Cortex of kidney (tissue), 1 donor: ENCODE measurements at places on chromosomes 7 and 10.

DNA sequence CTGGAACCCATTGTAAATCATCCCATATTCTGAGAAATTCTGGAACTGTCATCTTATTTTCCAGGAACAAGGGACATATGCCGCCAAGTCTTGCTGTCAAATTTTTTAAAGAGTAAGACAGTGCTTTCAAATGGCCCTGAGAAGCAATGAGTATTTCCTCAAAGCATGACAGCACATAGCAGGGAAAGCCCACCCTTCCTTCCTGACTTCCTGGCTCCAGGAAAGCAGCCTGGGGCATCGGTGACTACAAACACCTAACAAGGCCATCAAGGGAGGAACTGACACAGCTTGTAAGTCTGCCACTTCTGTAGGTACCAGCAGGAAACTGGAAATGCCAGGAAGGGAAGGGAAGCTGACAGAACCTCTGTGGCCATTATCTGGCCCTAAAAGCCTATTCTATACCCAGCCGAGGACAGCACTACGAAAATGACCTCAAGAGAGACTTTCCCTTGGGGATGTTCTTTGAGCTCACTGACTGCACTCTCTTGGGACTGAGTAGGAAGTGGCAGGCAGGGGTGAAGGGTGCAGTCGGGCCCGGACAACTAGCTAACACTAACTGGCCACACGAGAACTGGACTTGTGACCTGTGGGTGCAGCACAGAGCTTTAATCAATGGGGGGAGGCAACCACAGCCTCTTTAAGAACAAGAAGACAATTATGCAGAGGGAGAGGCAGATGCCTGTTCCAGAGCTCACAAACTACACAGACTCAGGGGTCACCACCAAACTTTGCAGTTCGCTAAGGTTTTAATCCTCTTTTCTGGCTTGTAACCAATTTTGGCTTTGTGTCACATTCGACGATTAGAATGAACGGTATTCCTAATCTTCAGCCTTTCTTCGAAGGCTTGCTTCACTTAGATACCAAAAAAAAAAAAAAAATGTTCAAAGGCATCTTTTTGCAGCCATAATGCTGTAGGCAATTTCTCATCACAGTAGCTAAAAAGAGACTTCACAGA is 52.0 kb downstream of the GRB10 start:
- no peak for DNase-seq

DNA sequence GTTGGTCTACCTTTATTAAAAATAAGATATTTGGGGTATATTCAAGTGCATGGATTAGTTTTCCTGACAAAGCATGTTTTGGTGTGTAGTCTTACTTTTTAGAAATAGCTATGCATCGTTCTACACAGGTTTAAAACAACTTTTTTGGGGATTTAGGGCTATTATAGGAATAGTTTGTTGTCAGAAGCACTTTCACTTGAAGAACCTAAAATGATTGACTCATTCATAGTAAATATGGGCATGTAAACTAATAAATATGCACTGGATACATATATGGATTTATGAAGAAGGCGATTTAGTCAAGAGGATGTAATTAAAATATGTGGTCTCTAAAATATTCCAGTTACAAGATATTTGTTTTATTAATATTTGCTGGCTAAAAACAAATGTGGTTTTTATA is 2.0 kb downstream of the ARL4A start:
- no peak for DNase-seq

GRCh38 chr7:131231381-131232220 is 96.1 kb upstream of the MKLN1 start:
- DNase-seq, result no peak

- DNase-seq, result no peak
These were observed 28.3 kb downstream of the CCM2 start for GRCh38 chr7:45028138-45028919.

DNA sequence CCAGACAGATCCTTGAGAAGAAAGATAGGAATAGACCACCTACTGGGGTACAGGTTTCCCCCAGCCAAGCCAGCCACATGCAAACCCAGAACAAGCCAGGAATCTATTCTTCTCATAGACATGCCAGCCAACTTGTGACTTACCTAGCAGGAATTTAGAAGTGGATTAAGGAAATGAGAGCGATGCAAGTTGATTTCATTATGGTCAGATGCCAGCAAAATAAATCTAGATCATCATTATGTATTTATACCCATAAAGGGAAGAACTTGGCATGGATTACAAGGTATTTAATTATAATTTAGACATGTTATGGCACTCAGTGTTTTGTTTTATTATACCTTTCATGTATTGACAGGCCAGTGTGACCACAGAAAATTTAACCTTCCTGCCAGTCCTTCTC is 32.8 kb downstream of the SLC35G1 start:
- no peak for DNase-seq

GRCh38 chr7:151468217-151469018 is 28.5 kb upstream of the CRYGN start:
- no peak for DNase-seq

- DNase-seq, result no peak
These were observed 8.0 kb upstream of the BEND7 start for GRCh38 chr10:13536674-13537366.

GRCh38 chr7:46752881-46753366 is 829.0 kb downstream of the TNS3 start:
- no peak for DNase-seq

GRCh38 chr10:117264782-117265181 is 23.9 kb downstream of the SLC18A2 start:
- no peak for DNase-seq

- no peak for DNase-seq
These were observed 24.8 kb downstream of the TBC1D12 start for GRCh38 chr10:94427166-94427565.

- no peak for DNase-seq
These were observed 21.8 kb upstream of the EIF5AL1 start for GRCh38 chr10:79490400-79491142.

- no peak for DNase-seq
These were observed 7.5 kb downstream of the FBH1 start for GRCh38 chr10:5897504-5897903.

DNA sequence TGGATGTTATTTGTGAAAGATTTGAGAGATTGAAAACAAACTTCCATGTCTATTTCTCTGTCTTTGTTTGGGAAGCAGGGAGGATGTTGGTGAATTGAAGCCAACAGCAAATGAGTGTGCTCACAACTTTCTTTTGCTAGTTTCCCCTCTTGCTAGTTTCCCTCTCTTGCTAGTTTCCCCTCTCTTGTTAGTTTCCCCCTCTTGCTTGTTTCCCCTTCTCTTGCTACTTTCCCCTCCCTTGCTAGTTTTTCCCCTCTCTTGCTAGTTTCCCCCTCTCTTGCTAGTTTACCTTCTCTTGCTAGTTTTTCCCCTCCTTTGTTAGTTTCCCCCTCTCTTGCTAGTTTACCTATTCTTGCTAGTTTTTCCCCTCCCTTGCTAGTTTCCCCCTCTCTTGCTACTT is 613.3 kb downstream of the LRMDA start:
- DNase-seq, result no peak

DNA sequence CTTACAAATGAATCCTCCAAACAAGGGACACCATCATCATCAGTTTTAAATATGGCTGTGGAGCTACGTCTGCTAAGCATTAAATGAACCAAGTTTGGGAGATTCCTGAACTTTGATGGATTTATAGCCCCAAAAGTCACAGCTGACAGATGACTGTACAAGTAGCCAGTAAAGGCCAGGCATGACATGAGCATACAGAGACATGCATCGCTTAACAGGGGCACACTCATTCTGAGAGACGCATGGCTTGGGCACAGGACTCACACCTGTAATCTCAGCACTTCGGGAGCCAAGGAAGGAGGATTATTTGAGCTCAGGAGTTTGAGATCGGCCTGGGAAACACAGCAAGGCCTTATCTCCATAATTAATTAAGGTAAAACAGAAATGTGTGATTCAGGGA is 166.2 kb downstream of the PARD3 start:
- no peak for DNase-seq

DNA sequence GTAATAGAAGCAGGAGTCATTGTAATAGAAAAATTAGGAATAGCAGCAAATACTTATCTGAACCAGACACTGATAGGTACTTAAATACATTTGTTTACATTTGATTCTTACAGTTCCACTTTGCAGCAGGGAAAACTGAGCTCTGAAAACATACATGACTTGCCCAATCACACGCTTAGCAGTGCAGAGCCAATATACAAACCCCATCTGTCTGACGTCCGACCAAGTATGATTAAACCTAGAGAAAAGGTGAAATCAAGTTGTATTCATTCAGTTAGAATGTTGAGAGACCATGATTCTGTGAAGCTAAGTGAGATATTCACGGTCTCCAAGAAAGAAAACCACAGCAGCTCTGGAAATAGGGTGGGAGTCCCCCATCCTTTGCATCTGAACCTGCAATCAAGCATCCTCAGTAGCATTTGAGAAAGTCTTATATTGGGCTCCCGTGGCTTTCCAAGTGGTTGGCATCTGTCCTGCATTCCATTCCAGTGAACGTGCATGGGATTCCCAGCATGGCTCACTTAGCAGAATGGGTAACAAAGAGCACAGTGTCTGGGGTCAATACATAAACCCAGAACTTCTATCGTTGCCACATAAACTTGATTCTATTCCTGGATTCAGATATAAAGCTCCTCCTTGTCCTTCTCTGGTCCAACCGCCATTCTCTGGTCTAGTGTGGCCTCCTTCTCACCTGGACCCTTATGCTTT is 148.7 kb upstream of the RSU1 start:
- no peak for DNase-seq

DNA sequence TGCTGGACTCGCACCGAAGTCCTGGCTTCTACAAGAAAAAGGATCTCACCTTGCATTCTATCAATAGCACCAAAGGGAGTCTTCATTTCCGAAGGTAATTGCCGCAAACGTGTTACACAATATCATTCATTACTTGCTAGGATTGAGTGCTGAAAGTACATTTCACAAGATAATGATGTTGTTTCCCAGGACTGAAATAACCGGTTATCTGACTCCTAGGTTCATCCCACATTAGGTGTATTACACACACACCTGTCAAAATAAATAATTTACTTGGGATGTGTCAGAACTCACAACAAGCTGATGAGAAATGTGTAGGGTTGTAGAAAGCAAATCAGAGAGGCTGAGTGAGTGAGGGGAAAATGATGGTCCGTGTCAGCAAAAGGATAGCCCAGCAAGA is 219.4 kb upstream of the RHOBTB1 start:
- no peak for DNase-seq

GRCh38 chr7:30782690-30783089 is 11.5 kb downstream of the MINDY4 start:
- no peak for DNase-seq

DNA sequence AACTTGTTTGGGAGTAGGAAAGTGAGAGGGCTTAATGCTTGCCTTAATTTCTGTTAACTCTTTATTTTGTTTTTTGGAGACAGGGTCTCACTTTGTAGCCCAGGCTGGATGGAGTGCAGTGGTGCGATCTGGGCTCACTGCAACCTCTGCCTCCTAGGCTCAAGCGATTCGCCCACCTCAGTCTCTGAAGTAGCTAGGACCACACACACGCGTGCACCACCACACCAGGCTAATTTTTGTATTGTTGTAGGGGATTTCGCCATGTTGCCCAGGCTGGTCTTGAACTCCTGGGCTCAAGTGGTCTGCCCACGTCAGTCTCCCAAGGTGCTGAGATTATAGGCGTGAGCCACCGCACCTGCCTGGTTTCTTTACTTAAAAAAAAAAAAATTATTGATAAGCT is 1.9 kb downstream of the PPP2R2D start:
- no peak for DNase-seq

DNA sequence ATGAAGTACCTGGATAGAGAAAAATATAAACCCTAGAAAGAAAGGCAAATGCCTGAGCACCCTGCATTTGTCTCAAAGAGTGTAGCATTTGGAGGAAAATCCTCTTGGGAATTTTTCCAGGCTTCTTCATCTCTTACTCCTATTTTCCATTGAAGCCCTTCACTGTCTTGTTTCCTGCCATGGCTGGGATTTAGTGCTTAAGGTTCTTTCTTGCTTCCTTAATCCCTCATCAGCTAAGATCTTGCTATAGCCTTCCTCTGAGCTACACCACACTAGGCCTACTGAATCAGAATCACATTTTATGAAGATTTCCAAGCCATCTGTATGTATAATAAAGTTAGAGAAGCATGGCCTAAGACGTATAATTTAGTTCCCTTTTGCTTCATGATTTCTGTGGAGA is 97.5 kb upstream of the PHYHIPL start:
- no peak for DNase-seq

DNA sequence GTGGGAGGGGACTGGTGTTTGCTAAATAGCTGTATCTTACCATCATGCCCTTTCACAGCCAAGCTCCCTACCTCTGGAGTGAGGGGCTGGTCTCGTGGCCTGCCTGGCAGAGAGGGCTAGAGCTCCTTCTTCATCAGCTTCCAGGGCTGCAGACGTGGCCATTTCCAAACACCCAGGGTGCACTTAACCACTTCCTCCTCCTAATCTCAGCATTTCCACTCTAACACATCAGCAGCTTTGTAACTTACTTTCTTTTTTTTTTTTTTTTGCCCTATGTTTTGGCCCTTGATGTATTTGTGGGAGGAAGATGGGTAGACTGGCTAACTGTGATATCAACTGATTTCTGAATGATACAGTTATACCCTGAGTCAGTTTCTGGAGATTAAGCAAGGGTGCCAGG is 27.4 kb downstream of the LRRC4 start:
- no peak for DNase-seq

GRCh38 chr10:103493362-103493915 is at the start of gene NEURL1:
TSS of gene NEURL1 (plus strand) at chr10:103493705. CDS start at chr10:103494388, 683 bp downstream.
- DNase-seq, result no peak

DNA sequence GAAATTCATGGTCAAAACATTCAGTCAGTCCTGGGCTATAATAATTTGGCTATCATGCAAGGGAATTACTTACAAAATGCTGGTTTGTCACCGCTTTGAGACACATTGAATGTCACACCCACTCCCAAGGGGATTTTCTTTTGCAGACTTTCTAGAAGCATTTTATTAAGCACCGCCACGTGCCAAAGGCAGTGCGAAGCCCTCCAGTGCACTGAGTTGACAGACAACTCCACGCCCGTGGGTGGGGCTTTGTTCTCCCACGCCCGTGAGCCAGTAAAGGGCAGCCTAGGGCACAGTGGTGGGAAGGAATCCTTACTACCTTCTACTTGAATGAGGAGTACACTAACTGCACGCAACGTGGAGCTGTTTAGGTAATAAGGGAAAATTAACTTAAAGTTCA is 515.8 kb downstream of the KCNMA1 start:
- no peak for DNase-seq

- DNase-seq, result no peak
These were observed 28.9 kb upstream of the EZH2 start for GRCh38 chr7:148912758-148913541.

DNA sequence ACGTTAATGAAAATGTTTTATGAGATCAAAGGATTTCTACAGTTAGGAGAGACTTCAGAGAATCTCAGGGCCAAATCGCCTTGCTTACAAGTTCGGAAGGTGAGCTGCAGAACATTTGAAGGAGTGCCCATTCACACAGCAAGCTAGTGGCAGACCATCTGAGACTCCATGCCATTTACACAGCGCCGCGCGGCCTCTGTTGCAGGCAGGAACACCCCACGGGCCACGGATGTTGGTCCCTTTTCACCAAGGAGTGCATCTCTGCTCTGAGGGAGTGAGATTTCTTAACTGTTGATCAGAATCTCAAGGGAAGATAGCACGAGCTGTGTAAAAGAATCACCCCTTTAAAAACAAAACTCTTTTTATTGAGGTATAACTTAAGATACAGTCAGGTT is 1.8 kb downstream of the UBE3C start:
- DNase-seq, result no peak

GRCh38 chr7:100892364-100893317 is 3.0 kb downstream of the ACHE start:
- no peak for DNase-seq

GRCh38 chr10:8794860-8795259 is 740.4 kb downstream of the GATA3 start:
- DNase-seq, result no peak

GRCh38 chr7:55132890-55133551 is 114.2 kb downstream of the EGFR start:
- no peak for DNase-seq

GRCh38 chr7:98105942-98106544 is 619 bp upstream of the LMTK2 start:
- no peak for DNase-seq
